ENCODE measurements at places on chromosomes 6 and 20.

GRCh38 chr20:3068075-3068474, 3.3 kb upstream of the OXT start:
- H3K4me3 ChIP-seq = no peak overlapping the region
- H3K27ac ChIP-seq = no peak overlapping the region
- no peaks in the 10 kb centered on the region for H3K4me1 ChIP-seq
- DNase-seq = no peak
- peaks cover 11% of the 10 kb centered on the region for H3K27me3 ChIP-seq

GRCh38 chr20:54514028-54514607, 38.7 kb downstream of the DOK5 start:
- no peaks in the 10 kb centered on the region for H3K36me3 ChIP-seq
- H3K27ac ChIP-seq = no peak overlapping the region
- peaks cover 10% of the 10 kb centered on the region for H3K4me1 ChIP-seq

- no peaks in the 10 kb centered on the region for H3K27me3 ChIP-seq
- H3K27ac ChIP-seq = no peak overlapping the region
- H3K4me1 ChIP-seq = no peaks in the 10 kb centered on the region
- no peak overlapping the region for H3K4me3 ChIP-seq
Measured at GRCh38 chr6:131231103-131231502, 95.8 kb downstream of the AKAP7 start.

DNA sequence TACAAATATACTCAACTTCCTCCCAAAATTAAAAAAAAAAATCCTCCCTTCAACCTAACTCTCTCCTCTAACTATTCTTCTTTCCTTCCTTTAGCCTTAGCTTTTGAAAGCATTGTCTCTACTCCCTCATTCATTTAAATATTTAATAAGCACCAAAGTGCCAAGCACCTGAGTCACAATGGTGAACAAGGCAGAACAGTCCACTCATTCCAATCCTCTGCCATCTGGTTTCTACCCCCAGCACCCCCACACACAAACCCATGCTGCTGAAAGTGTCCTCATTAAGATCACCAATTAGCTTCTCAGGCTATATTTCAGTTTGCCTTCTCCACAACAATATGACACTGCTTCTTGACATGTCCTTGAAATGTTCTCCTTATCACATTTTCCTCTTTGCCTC, 76.3 kb downstream of the DTNBP1 start:
- H3K4me3 ChIP-seq = no peak overlapping the region
- no peaks in the 10 kb centered on the region for H3K36me3 ChIP-seq
- H3K4me1 ChIP-seq = peaks cover 4% of the 10 kb centered on the region
- H3K27me3 ChIP-seq = no peaks in the 10 kb centered on the region
- no peak for DNase-seq

GRCh38 chr6:158686791-158687381, 37.0 kb downstream of the SYTL3 start:
- H3K27ac ChIP-seq = no peak overlapping the region
- H3K4me3 ChIP-seq = no peak overlapping the region
- H3K4me1 ChIP-seq = no peaks in the 10 kb centered on the region
- no peaks in the 10 kb centered on the region for H3K36me3 ChIP-seq

- no peak for DNase-seq
- H3K4me1 ChIP-seq = no peaks in the 10 kb centered on the region
- no peak overlapping the region for H3K27ac ChIP-seq
- peaks cover 15% of the 10 kb centered on the region for H3K27me3 ChIP-seq
Measured at GRCh38 chr20:45408646-45409213, 641 bp downstream of the DBNDD2 start.

DNA sequence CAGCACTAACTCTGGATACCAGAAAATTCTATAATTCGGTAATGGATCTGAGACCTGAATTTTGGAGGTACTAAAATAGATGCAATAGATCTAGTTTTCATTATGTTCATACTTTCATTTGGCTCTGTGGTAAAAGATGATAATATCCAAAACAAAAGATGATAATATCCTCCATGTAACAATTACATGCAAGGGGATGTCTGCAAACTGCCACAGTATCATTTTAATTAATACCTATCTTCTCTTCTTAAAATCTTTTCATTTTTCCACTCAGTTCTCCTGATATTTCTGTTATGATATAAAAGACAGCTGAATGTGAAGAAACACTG, 15.6 kb downstream of the BTN2A1 start:
- H3K4me1 ChIP-seq = peaks cover 6% of the 10 kb centered on the region
- H3K4me3 ChIP-seq = peak overlapping the region; percentile 54
- no peaks in the 10 kb centered on the region for H3K27me3 ChIP-seq
- H3K36me3 ChIP-seq = no peaks in the 10 kb centered on the region
- DNase-seq = no peak

All from H1 (cell line).